Osteoblast (primary cell): ENCODE measurements at places on chromosomes 12 and 14. TPM values are rescaled to one million over a fixed set of nuclear protein-coding genes. Genes with fewer than 3 reads are reported as not detected.

DNA sequence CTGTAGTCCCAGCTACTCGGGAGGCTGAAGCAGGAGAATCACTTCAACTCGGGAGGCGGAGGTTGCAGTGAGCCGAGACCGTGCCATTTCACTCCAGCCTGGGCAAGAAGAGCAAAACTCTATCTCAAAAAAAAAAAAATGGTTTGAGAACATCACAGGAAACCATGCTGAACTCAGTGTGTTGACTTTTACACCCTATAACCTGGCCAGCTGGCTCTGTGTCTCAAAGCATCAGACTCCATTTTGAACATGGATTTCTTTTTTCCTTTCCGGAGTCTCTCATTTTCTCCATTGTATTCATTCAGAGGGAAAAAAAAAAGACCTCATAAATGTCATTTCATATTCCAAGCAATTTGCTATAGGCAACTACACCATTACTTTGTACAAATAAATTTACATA, 63.2 kb upstream of the FOXN3 start:
- no peak for DNase-seq

DNA sequence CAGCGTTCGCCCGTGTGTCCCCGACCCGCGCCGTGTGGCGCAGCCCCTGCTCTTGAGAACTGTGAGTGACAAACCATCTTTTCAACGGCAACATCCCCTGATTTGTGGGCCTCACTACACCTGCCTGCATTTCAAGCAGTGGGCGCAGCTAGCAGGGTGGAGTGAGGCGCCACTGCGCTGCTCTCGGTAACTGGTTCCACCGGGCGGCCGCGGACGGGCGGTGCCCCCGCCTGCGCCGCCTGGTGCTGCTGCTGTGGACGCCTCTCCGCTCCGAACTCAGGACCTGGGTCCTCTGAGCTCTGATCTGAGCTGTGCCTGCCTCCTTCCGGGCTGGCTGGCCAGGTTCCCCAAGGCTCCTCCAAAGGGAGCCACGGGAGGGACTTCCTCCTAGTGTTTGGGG, 5.9 kb upstream of the DEGS2 start:
- no peak for DNase-seq

- peak; percentile 97 for DNase-seq
Observed at GRCh38 chr12:10721651-10722501, 1.2 kb downstream of the YBX3 start.

The TMEM253 gene
- total RNA-seq = not detected in 2 replicates

The REP15 gene
- total RNA-seq = 3.5 and 4.0 TPM in 2 replicates

DNA sequence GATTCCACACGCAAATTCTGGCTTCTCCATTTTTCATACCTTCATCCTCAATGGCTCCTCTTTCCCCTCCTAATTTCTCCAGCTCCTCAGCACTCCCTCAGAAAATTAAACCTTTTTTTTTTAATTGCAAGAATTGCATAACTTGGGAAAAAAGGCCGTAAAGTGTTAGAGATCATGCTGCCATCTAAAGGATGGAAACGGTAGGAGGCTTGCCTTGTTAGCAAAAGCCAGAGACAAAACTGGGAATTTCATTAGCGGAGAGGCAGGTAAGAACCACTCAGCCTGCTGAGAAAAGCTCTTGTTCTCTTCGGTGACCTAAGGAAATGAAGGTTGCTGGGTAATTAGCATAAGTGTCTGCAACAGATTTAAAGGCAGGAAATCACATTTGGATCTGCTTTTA, 204.3 kb downstream of the AEBP2 start:
- DNase-seq = peak; percentile 83

- no peak for DNase-seq
Observed at GRCh38 chr12:26229910-26230309, 34.5 kb downstream of the SSPN start.

The RNASE13 gene
- total RNA-seq = not detected in 2 replicates

- peak; percentile 73 for DNase-seq
Observed at GRCh38 chr12:106107566-106107965, 31.2 kb downstream of the NUAK1 start.

DNA sequence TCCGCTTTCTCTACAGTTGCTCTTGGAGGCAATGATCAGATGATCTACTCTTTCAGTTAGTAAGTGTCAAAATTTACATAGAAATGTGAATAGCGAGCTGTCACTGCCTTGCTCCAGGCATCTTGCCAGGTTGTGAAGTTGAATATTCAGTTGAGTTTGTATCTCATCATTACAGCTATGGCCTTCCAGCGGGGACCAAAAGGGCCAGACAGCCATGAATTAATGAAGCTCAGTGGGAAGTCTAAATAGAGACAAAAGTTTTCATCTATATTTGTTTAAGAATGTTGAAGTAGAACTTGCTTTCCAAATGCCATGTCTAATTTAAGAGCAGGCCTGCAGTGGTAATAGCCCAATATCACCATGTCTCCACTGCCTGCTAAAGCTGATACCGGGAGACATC, 387.8 kb downstream of the FLRT2 start:
- no peak for DNase-seq

DNA sequence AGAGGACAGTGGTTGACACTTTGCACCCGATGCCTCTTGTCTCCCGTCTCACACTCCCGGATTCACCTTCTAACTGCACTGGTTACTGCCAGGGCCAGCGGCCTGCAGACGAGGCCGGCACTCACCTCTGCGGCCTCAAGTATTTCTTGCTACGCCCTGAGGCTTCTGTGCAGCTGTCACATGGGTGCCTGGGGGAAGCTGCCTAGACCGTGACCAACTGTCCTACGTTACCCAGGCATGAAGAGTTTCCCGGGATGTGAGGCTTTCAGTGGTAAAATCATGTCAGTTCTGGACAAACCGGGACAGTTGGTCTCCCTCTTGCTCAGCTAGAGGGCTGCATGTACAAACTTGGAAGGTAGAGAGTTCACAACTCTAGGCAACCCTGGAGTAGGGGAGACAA, 274.5 kb downstream of the GLT1D1 start:
- no peak for DNase-seq

GRCh38 chr14:56449670-56450213, 129.9 kb upstream of the TMEM260 start:
- DNase-seq = no peak

The FBLN5 gene
- total RNA-seq = 22.1 and 27.7 TPM in 2 replicates

The PLCZ1 gene
- total RNA-seq = not detected in 2 replicates

- no peak for DNase-seq
Observed at GRCh38 chr14:94636744-94637412, 24.7 kb downstream of the SERPINA3 start.

DNA sequence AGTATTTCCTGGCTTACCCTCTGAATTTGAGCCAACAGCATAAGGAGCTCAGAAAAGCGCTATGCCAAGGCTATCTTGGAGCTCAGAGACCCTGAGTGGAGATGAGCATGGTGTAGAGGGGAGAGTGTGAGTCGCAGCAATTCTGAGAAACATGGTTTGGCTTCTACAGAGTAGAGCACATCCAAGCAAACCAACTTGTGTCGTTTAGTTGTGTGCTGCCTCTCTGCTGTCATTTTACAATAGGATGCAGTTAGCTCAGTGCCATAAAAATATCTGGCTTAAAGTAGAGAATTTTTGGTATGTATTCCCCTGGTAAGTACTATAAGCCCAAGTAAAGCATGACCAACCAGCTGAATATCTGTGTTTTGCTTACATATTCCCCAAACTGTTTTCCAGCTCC, 249.2 kb downstream of the TRHDE start:
- peak; percentile 10 for DNase-seq
